ENCODE measurements at places on chromosomes 6 and 20.

DNA sequence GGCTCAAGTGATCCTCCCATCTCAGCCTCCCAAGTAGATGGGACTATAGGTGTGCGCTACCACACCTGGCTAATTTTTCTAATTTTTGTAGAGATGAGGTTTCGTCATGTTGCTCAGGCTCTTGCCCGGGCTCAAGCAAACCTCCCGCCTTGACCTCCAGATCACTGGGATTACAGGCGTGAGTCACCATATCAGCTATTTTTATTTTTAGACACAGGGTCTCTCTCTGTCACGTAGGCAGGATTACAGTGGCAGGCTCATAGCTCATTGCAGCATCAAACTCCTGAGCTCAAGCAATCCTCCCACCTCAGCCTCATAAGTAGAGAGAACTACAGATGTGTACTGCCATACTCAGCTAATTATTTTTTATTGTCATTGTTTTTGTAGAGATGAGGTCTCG, 41.7 kb downstream of the SLC23A2 start:
- no peak for DNase-seq

DNA sequence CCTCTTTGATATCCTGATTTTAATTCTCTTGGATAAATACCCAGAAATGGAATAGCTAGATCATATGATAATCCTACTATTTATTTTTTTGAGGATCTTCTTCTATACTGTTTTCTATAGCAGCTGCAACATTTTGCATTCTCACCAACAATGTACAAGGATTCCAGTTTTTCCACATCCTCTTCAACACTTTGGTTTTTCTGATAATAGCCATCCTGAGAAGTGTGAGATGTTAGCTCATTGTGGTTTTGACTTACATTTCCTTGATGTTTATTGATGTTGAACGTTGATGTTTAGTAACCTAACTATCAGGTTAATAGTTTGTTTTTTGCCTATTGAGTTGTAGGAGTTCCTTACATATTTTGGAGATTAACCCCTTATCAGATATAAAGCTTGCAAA, 217.3 kb downstream of the LRFN2 start:
- DNase-seq, result no peak

GRCh38 chr6:29142309-29142708, 28.4 kb upstream of the OR2J2 start:
- DNase-seq, result no peak

- DNase-seq, result no peak
These were observed 32.1 kb downstream of the KIAA1755 start for GRCh38 chr20:38228436-38228835.

- DNase-seq, result no peak
These were observed 126.5 kb downstream of the EPM2A start for GRCh38 chr6:145608850-145609249.

DNA sequence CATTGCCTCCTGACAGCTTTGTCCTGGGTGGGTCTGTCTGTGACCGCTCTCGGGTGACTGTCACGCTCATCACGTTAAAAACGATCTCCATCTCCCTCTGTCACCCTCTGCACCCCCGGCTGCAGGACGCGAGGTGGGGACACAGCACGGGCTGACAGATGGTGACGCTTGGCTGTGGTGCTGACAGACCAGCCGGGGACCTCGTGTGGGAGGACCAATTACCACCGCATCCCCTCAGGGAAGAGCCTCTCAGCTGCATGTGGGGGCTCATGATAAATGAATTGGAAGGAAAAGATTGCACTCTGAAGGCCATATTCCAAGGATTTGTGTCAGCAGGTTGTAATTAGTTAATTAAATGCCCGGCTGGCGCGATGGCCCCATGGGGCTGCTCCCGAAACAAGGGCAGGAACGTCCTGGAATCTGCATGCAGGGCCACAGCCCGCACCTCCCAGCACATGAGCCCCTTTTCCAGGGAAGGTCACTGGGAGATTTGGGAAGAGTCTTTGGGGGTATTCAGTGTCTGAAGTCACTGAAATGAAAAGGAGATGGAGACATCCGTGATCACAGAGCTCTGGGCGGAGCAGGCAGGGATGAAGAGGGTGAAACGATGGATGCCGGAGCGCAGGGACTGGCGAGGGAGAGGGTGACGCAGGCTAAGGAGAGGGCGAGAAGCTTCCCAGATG, 87.1 kb downstream of the ERMARD start:
- DNase-seq, result no peak

- no peak for DNase-seq
These were observed 210.8 kb downstream of the TBC1D7 start for GRCh38 chr6:13117570-13117969.

GRCh38 chr6:63787021-63787420, 151.4 kb downstream of the PHF3 start:
- DNase-seq, result no peak

- no peak for DNase-seq
These were observed 268.8 kb upstream of the PLCB4 start for GRCh38 chr20:8800089-8800488.

DNA sequence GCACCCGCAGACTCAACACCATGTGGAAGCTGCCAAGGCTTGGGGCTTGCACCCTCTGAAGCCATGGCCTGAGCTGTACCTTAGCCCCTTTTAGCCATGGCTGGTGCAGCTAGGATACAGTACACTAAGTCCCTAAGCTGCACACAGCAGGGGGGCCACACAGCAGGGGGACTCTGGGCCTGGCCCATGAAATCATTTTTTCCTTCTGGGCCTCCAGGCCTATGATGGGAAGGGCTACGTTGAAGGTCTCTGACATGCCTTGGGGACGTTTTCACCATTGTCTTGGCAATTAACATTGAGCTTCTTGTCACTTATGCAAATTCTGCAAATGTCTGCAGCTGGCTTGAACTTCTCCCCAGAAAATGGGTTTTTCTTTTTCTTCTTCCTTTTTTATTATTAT, 103.3 kb downstream of the SLC16A10 start:
- DNase-seq, result no peak

DNA sequence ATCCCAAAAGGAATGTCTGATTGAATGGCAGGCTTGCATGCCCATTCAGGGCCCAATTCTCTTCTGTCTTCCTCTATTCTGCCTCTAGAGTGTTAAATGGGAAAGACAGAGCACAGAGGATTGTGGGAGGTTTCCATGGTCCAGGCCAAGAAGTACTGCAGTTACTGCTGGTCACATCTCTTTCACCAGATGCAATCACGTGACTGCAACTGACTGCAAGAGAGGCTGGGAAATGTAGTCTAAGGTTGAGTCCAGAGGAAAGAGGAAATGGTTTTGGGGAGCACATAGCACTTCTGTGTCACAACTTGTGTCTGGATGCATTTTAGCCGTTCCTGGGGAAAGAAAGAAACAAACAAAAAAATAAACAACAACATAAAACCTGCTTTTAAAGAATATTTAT, 336.4 kb upstream of the BTBD3 start:
- no peak for DNase-seq

GRCh38 chr6:69570106-69570505, 226.7 kb downstream of the LMBRD1 start:
- no peak for DNase-seq

DNA sequence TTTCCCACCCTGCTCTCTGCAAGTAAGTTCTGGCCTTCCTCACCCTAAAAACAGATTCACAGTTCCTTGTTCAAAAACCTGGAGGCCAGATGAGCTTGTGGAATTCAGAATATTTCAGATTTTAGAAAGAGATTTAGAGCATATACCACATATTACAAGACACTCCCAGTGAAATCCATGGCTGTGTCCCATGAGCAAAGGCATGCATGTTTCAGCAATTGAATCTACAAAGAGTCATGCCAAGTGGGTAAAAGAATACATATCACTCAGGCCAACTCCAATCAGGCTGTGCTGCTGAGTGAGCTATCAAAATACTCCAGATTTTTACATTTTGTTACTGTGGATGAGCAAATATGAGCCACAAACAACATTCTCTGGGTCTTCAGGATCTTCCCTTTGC, 10.2 kb upstream of the NEDD9 start:
- no peak for DNase-seq

- DNase-seq, result no peak
These were observed 31.3 kb downstream of the ANKRD6 start for GRCh38 chr6:89464295-89464694.

- no peak for DNase-seq
These were observed 28.6 kb upstream of the SPO11 start for GRCh38 chr20:57301026-57301425.

- DNase-seq, result peak; percentile 13
These were observed 99.1 kb downstream of the ARMC2 start for GRCh38 chr6:108947114-108947854.

- no peak for DNase-seq
These were observed 120.7 kb upstream of the CLDN20 start for GRCh38 chr6:155143029-155143577.

DNA sequence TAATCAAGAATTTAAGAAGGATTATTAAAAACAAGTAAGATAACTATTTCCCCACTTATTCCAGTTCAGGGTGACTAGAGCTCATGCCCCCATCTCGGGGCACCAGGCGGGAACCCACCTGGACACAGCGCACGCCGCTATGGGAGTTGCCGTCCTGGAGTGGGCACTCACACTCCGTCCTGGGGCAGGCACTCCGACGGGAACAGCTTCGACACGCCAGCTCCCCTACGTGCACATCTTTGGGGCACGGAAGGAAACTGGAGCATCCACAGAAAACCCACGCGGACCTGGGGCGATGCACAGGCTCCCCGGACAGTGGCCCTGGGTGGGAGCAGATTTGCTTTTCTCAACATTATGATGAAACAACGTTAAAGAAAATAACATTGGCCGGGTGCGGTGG, 52.0 kb upstream of the GATA5 start:
- DNase-seq, result no peak

Data from NCI-H1092 treated with DMSO at 0.1 percent for 48 hours (cell line).